ENCODE measurements at places on chromosomes 12 and 14. TPM values are rescaled to one million over a fixed set of nuclear protein-coding genes. Genes with fewer than 3 reads are reported as not detected.
A peak's percentile ranks its signal among the peaks of the same experiment; 100 is the strongest.

- ATAC-seq, result no peak
Measured at GRCh38 chr14:54803396-54803795, 99.2 kb downstream of the GCH1 start.

- ATAC-seq, result no peak
Measured at GRCh38 chr12:46777587-46777986, 48.2 kb downstream of the SLC38A4 start.

The CCDC177 gene
- total RNA-seq, result not detected

- ATAC-seq, result no peak
Measured at GRCh38 chr12:10623131-10623530, 9.7 kb upstream of the MAGOHB start.

The OTOGL gene
- 0.04 TPM for total RNA-seq

GRCh38 chr12:65695113-65695865 lies 129.0 kb upstream of the HMGA2 start:
- ATAC-seq, result peak; percentile 36

DNA sequence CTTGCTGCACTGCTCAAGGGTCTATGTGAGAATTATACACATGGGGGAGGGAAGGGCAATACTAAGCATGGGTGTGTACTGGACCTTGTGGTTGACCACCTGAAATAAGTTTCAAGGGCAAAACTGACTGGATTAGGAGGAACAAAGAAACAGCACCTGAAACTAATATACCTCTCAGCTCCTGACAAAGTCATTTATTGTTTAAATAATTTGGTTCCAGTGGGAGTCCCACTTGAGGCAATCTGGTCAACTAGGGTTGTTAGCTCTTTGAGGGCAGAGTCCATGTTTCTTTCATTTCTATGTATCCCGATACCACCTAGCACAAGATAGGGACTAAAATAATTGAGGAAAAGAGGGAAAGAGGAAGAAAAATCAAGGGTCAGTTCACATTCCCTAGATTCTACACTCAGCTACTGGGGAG lies 45.5 kb downstream of the STXBP6 start:
- no peak for ATAC-seq

- peak; percentile 73 for ATAC-seq
Measured at GRCh38 chr12:71312768-71313403, 126.7 kb upstream of the LGR5 start.

- peak; percentile 67 for ATAC-seq
Measured at GRCh38 chr12:47744005-47744651, 14.6 kb downstream of the RAPGEF3 start.

The ZNF664 gene
- total RNA-seq, result 38.4 TPM

GRCh38 chr12:71626768-71627167 lies 36.9 kb downstream of the ZFC3H1 start:
- ATAC-seq, result peak; percentile 43

DNA sequence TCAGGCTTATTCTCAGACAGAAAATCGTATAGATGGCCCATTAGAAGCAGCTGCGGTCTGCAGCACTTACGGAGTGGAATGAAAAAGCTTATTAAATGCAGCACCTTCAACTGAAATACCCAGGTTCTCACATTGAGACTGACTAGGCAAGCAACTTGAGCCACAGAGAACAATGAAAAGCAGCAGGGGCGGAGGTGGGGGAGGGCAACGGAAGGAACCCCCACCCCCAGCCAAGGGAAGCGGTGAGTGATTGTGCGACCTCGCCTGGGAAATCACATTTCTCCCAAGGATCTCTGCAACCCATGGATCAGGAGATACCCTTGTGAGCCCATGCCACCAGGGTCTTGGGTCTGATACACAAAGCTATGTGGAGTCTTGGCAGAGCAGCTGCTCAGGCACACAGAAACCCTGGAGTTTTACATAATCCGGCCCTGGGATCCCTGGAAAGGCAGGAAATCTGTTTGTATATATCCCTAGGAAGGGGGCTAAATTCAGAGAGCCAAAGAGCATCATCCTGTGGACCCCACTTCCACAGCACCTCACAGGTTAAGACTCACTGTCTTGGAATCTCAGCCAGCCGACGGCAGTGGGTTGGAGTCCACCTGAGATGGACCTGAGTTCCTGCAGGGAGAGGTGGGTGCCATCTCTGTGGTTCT lies 38.1 kb downstream of the PZP start:
- ATAC-seq, result no peak

The P3H3 gene
- 1.7 TPM for total RNA-seq

GRCh38 chr12:71299541-71300376 lies 139.8 kb upstream of the LGR5 start:
- peak; percentile 68 for ATAC-seq

GRCh38 chr14:101189266-101189665 lies 285.7 kb upstream of the RTL1 start:
- no peak for ATAC-seq

- no peak for ATAC-seq
Measured at GRCh38 chr14:54683882-54684794, 117.2 kb downstream of the SAMD4A start.

GRCh38 chr12:15563663-15564062 lies 225.5 kb downstream of the EPS8 start:
- peak; percentile 48 for ATAC-seq

The CCDC196 gene
- not detected for total RNA-seq

- ATAC-seq, result no peak
Measured at GRCh38 chr12:20716037-20716436, 20.9 kb downstream of the SLCO1C1 start.

The DHH gene
- 0.12 TPM for total RNA-seq

The COCH gene
- 0.12 TPM for total RNA-seq

- peak; percentile 64 for ATAC-seq
Measured at GRCh38 chr12:56630180-56630632, at the start of gene BAZ2A. Gene BAZ2A (minus strand): TSS chr12:56630326. CDS start chr12:56617530, 12,796 bp downstream.

GRCh38 chr12:114412307-114412706 lies 6.4 kb upstream of the TBX5 start:
- ATAC-seq, result no peak

DNA sequence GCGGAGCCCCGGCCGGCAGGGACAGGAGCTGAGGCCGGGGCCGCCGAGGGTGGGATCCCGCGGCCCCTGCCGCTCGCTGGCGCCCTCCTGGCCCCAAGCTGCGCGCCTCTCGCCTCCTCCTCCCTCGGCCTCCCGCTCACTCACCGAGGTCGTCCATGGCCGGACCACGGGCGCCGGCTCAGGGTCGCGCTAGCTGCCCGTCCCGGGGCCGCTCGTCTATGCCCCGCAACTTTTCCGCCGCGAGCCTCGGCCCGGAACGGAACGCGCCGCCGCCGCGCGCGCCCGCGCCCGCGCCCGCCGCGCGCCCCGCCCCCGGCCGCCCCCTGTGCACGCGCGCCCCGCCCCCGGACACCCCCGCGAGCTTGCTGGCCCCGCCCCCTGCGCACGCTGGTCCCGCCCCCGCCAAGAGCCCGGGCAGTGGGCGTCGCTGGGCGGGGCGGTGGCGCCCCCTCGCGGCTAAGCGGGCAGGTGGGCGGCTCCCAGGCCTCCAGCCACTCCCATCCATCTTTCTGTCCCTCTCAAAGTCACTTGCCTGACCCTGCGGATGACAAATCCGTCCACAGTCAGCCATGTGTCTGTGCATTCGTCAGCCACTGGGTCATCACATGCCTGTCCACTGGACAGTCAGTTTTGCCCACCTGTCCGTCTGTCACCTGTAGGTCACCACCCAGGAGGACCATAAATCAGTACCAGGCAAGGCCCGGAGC lies at the start of gene PXN:
PXN (minus strand) TSS at position 258 of the 707 bp plus-strand sequence; CDS start at position 157, 101 bp downstream.
- peak; percentile 91 for ATAC-seq

- ATAC-seq, result no peak
Measured at GRCh38 chr14:85040046-85040685, 489.8 kb upstream of the FLRT2 start.

DNA sequence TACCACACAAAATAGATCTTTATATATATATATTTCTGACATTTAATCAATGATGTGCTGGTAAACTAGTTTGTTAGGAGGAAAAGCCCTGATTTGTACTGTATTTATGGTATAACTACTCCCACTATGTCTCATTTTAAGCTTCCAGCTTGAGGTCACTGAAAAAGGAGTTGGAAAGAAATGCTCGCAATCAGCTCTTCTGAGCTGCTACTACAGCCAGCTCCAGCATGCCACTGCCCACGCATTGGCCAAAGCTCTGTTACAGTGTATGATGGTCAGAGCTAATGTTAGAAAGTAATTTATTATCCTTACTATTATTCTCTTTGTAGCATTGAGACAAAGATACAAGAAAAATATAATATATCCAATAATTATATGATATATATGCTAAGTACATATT lies 55.0 kb upstream of the PCED1B start:
- no peak for ATAC-seq

GRCh38 chr12:100154474-100155247 lies 12.0 kb upstream of the BLTP3B start:
- peak; percentile 54 for ATAC-seq

GRCh38 chr12:103272949-103273348 lies 222.8 kb downstream of the C12orf42 start:
- ATAC-seq, result no peak

The GPR132 gene
- total RNA-seq, result 0.36 TPM

The TAS2R19 gene
- total RNA-seq, result 1.2 TPM

The PLA2G1B gene
- total RNA-seq, result not detected

The SPPL3 gene
- 85.8 TPM for total RNA-seq

The REP15 gene
- total RNA-seq, result 0.40 TPM

DNA sequence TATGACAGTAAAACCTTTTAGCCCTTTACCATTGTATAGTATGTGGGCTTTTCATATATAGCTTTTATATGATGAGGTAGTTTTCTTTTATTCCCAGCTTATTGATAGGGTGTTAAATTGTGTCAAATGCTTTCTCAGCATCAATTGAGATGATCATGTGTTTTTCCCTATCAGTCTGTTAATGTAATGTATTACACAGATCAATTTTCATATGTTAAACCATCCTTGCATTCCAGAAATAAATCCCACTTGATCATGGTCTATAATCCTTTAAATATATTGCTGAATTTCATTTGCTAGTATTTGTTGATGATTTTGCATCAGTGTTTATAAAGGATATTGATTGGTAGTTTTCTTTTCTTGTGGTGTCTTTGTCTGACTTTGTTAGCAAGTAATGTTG lies 603.9 kb downstream of the TRHDE start:
- ATAC-seq, result no peak

The USP44 gene
- not detected for total RNA-seq

The SRP54 gene
- total RNA-seq, result 26.6 TPM

DNA sequence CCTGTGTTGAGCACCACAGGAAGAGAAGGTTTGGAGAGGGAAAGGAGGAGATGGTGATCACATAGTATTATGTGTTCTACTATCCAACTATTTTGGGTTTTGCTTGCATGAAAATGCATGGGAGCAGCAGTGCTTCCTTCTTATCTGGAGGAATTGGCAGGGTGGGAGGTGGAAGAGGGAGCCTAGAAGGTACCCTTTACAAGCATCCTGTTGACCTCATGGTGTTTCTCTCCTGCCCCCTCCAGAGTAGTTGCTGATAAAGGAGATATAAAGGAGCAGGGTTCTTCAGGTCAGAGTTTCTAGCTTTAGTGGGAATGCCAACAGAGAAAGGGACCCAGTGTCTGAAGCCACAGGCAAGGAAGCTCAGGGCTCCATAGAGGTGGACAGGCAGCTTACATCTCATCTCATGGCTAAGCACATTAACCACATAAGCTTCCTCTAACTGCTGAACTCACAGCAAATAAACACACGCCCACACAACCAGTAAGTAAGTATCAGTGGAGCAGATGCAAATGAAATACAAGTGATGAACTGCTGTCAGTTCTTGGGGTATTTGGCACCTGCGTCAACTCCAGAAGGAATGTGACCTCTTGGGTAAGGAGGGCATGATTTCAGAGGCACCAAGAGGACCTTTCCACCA lies 174.2 kb upstream of the SLC38A2 start:
- ATAC-seq, result peak; percentile 38

DNA sequence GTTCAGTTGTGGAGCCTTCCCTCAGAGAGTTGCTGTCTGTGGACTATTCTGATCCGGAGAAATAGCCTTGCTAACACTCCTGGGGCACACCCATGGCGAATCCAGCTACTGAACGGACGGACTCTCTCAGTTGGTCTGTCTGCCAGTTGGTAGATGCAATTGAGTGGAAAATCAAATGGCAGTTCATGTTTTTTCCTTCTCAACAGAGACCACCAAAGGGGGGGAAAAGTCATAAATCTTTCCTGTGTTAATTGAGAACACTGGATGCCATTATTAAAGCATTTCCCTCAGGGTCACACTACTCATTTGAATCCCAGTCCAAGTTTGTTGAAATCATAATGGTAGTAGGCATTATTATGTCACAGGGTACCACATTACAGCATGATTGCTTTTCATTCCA lies 354.3 kb upstream of the FAR2 start:
- ATAC-seq, result no peak

GRCh38 chr12:128318341-128318740 lies 51.4 kb downstream of the TMEM132C start:
- ATAC-seq, result no peak

The SPATA7 gene
- total RNA-seq, result 3.1 TPM

The ACRBP gene
- total RNA-seq, result 0.56 TPM
